ENCODE measurements at places on chromosomes 3 and 15.

DNA sequence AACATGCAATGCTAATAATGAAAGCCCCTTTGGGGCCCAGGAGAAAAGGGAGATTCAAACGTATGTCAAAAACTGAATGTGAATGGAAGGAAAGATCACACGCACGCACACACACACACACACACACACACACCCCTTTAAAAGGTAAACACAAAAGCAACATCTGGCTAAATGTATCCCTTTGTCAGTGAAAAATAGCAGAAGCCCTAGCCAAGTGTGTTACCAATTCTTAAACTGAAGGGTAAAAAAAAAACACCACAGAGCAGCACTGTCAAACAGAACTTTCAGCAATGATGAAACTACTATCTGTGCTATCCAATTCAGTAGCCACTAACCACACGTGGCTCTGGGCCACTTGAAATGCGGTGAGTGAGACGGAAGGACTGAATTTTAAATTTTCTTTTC is 4.9 kb downstream of the RFTN1 start:
- DNase-seq = no peak

DNA sequence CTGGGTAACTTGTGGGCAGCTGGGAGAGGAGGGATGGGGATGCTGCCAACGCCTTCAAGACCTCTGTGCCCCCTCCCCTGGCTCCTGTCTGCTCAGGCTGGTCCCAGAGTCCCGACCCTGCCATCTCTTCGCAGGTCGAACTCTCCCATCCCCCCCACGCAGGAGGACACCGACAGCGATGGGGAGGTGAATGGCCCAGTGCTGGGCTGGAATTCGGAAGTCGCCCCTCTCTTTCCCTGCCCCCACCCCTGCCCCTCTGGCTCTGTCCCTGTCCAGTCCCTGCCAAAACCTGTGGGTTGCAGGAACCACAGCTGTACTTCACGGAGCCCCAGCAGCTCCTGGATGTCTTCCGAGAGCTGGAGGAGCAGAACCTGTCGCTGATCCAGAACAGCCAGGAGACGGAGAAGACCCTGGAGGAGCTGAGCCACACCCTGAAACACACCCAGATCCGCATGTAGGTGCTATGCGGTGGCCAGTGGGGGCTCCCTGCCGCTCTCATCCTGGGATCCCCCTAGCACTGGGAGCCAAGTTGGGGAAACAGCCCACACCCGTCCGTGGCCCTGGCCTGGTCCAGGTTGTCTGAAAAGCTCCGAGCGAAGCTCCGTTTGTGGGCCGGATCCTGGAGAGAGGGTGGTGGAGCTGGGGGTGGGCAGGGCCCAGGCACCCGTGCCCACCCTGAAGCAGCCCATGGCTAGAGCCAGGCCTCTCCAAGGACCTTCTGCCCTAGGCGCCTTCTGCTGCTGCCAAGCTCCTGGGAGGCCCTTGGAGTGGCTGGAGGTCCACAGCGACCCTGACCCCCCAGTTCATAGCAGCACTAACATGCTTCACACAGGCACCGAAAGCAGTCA is 28.7 kb downstream of the CFAP100 start:
- DNase-seq = no peak

GRCh38 chr15:59516655-59517461 is 78.9 kb downstream of the FAM81A start:
- no peak for DNase-seq

DNA sequence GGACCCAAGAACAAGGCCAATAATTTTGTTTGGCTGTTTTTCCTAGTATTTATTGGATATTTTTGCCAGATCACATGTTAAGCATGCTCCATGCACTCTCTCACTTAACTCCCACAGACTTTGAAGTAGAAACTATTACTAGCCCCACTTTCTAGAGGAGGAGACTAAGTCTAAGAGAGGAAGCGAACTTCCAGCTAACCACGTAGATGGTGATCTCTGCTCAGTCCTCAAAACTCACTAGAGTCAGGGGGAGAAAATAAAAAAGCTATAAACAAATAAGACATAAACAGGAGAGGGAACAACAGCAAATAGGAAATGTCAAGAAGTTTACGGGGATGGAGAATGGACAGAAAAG is 481.0 kb upstream of the PROK2 start:
- DNase-seq = no peak

DNA sequence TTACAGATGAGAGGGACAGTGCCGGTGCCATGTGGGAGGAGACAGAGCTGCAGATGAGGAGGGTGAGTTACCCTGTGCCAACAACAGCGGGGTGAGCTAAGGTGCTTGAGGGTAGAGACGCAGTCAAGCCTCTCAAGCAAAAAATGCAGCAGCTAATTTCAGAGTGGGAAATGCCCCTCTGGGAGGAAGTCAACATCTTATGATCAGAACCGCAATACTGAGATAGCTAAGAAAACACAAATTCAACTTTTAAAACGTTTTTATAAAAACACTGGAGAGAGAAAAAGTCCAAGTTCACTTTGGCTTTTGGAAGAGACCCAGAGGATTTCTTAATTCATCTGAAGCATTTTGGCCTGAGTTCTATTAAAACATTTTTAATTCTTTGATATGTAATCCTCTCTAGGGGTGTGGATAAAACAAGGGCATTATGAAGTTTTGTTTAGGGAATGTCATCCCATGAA is 319.2 kb downstream of the SLC9A9 start:
- no peak for DNase-seq

GRCh38 chr3:50192689-50193141 is 1.3 kb downstream of the GNAT1 start:
- DNase-seq = peak; percentile 71

- DNase-seq = no peak
These were observed 31.3 kb upstream of the ST3GAL6 start for GRCh38 chr3:98731720-98732285.

GRCh38 chr3:127764841-127765362 is 57.4 kb downstream of the MGLL start:
- DNase-seq = no peak

GRCh38 chr15:66715181-66715624 is 13.2 kb downstream of the SMAD6 start:
- DNase-seq = no peak

DNA sequence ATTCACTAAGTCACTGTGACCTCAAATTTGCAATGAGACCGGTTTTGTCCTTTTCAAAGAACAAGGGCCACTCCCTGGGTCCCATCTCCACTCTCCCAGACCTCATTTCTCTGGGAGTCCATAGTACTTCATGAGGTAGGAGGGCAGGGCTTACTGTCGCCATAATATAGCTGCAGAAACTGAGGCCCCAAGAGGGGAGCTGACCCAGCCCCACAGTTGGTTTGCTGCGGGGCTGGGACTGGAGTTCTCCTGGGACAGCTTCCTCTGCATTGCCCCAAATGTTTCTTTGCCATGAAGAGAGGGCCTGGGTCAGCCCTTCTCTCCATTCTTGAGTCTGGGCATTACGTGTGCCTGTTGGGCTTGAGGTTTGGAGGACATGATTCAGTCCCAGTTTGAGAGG is 60.1 kb downstream of the ITGA11 start:
- DNase-seq = no peak

- DNase-seq = no peak
These were observed 73.2 kb downstream of the CORO2B start for GRCh38 chr15:68651916-68652525.

GRCh38 chr3:8968375-8968882 is 5.2 kb upstream of the RAD18 start:
- DNase-seq = no peak

- DNase-seq = no peak
These were observed 36.2 kb upstream of the FILIP1L start for GRCh38 chr3:100150473-100150872.

DNA sequence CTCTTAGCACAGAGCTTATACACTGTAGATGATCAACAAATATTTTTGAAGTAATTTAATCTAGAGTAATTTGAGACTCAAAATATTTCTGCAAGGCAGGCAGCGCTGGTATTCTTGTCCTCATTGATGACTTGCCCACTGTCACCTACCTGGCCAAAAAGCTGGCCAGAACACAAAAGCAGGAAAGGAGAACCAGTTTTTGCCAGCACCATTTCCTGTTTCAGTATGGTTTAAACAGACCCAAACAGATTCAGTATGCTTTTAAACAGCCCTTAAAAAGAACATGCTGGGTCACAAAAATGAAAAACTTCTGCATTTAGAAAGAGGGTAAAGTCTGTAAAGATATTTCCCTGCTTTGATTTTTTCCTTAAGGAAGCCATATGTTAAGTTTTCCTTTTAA is 42.3 kb upstream of the ZNF280D start:
- no peak for DNase-seq

GRCh38 chr15:64731805-64732151 is 43.6 kb downstream of the RBPMS2 start:
- no peak for DNase-seq

- DNase-seq = no peak
These were observed 14.7 kb downstream of the RARRES1 start for GRCh38 chr3:158717576-158717975.

- DNase-seq = no peak
These were observed 50.1 kb downstream of the HCN4 start for GRCh38 chr15:73318463-73319351.

- DNase-seq = peak; percentile 52
These were observed 5.0 kb downstream of the FAM219B start for GRCh38 chr15:74901612-74902063.

DNA sequence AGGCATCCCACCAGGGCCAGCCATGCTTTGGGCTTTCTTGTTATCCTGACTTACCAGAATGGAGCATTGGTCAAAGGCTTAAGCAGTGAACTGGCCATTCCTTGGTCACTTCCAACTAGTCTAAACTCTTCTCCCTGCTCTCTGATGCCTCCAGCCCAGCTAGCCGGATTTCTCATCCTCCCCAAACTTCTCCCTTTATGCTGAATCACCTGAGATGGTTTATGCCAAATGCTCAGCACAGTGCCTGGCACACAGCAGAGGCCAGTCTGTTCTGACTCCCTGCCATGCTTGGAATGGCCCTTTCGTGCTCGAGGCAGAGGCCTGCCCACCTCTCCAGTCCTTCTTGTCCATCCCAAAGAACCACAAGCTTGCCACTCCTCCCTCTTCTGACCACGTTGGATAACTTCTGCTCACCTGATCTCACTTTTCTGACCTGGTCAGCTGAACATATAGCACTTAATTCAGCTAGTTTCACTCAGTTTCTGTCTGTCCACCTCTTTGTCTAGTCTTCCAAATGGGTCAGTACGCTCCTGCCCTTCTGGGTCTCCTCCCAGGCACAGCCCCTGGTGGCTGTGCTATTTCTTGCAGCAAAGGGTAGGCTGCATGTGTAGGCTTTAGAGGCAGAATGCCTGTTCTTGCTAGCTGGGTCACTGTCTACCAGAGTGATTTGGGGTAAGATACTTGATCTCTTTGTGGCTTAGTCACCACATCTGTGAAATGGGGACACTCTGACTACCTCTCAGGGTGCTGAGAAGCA is 2.2 kb upstream of the RBP1 start:
- no peak for DNase-seq

GRCh38 chr15:41809526-41810220 is 18.2 kb upstream of the JMJD7 start:
- DNase-seq = no peak

DNA sequence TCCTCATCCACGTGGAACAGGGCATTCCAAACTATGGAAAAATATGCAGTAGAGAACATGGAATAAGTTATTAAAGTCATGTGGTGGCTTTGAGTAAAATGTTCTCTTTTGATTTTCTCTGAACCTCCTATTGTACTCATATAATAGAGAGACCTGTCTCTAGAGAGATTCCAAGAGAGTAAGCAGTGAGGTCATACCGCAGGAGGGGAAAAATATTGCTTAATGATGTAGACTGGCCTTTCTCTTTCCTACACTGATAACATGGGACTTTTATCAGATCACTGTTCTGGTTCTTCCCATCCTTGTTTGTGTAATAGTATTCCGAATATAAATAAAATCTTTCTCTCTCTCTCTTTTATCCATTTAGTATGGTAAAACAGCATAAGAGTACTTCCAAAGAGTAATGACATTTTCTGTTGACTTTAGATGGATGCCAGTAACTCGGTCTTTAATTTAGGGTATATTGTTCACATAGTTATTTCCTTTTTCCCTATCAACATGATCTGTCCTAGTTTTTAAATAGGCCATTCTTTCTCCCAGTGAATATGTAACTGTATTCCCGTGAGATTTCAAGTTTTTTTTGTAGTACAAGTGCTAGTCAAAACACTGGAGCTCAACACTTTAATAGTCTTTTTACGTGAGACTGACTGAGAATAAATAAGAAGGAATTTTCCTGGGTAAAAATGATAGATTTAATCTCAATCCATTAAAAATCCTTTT is 814.0 kb upstream of the LMCD1 start:
- no peak for DNase-seq

DNA sequence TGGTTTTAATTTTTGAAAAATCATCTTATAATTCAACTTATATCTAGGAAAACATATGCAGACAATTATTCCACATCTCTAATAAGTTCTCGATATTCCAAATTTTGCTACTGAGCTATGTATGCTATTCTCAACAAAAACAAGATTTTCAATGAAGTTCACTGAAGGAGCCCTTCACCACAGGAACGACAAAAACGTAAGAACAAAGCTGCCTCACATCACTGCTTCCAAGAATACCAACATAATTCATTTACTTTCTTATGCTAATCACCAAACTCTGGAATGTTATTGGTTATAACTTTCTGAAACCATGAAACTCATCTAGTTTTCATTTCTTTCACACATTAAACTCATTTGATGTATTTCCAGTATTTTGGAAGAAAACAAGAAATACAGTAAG is 49.7 kb downstream of the GNB4 start:
- no peak for DNase-seq

DNA sequence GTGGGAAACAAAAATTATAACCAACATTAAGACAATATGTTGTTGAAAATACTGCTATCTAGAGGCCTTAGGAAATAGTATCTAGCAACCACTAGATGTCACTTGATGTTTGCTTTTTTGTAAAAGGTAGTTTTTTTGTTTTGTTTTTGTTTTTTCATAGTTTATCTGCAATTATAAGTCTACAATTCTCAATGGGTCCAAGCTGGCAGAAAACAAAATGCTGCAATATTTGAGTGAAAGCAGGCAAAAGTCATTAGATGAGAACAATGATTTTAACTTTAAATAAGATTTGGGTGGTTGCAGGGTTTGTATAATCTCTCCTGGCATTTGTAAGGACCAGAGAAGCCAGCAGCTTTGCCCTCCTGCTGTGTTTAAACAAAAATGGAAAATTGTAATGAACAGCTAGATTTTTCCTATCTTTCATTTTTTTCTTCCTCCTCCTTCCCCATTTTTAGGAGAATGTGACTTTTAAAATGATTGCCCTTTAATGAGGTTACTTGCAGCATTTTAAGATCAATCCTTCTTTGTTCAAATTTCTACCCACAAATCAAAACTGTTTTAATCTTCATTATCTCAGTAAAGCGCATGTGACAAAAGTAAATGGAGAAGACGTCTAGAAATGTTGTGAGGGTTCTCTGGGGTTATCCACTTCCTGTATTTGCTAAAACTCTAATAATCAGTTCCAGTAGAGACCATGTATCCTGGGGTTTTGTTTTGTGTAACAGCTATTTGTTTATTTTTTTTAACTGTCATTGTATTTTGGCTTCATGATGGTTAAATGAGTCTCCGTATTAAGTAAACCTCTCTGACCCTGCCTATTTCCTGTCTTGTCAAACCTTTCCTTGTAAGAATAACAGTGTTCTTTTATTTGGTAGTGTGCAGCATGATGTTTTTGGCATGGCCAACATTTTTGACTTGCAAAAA is 27.3 kb downstream of the DUT start:
- no peak for DNase-seq

- no peak for DNase-seq
These were observed 88.9 kb upstream of the CBLB start for GRCh38 chr3:105957722-105958121.

- no peak for DNase-seq
These were observed 46.3 kb downstream of the POLR2M start for GRCh38 chr15:57752840-57753239.

- DNase-seq = no peak
These were observed 5.4 kb downstream of the TGFBR2 start for GRCh38 chr3:30611613-30612436.

GRCh38 chr3:139811331-139811730 is 123.7 kb upstream of the CLSTN2 start:
- no peak for DNase-seq

All from stimulated activated CD4-positive, alpha-beta T cell treated with anti-CD3 and anti-CD28 coated beads, Interleukin-4, amount 100 ng/mL, for 48 hours (primary cell).